ENCODE measurements at places on chromosomes 4 and X.

DNA sequence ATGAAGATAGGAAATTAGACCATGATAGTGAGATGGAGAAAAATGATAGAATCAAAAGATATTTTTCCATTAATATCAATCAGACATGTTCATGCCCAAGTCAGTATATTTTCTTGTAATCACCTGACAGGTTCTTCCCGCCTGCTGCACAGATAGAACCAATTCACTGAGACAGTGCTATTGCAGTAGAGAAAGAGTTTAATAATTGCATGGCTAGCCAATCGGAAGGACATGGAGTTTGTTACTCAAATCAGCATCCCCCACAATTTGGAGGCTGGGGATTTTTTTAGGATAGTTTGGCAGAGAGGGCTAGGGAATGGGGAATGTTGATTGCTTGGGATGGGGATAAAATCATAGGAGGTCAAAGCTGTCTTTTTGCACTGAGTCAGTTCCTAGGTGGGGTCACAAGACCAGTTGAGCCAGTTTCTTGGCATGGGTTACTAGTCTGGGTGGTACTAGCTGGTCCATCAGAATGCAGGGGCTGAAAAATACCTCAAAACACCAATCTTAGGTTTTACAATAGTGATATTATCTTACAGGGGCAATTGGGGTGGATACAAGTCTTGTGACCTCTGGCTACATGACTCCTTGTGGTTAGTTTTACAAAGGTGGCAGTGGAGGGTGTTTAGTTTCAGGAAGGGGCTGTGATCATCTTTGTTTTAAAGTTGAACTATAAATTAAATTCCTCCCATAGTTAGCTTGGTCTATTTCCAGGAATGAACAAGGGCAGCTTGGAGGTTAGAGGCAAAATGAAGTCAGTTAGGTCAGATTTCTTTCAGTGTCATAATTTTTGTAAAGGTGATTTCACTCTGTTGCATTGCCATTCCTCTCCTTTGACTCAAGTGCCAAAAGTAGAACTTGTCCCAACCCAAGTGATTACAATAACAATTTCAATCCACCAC is 100.3 kb upstream of the PDE5A start:
- H3K27me3 ChIP-seq, result no peaks in the 10 kb centered on the region
- H3K4me3 ChIP-seq, result no peak overlapping the region
- no peaks in the 10 kb centered on the region for H3K4me1 ChIP-seq
- H3K36me3 ChIP-seq, result no peaks in the 10 kb centered on the region

- H3K4me1 ChIP-seq, result no peaks in the 10 kb centered on the region
- no peak overlapping the region for H3K27ac ChIP-seq
- no peaks in the 10 kb centered on the region for H3K36me3 ChIP-seq
- DNase-seq, result no peak
- no peak overlapping the region for H3K4me3 ChIP-seq
These were observed 1004.7 kb upstream of the LCORL start for GRCh38 chr4:19026281-19026680.

GRCh38 chr4:1290165-1290977 is 680 bp downstream of the MAEA start:
- H3K4me1 ChIP-seq, result peaks cover 37% of the 10 kb centered on the region
- H3K27ac ChIP-seq, result peak overlapping the region; percentile 87

- H3K4me3 ChIP-seq, result no peak overlapping the region
- H3K27me3 ChIP-seq, result no peaks in the 10 kb centered on the region
- H3K36me3 ChIP-seq, result peaks cover 69% of the 10 kb centered on the region
- H3K4me1 ChIP-seq, result peaks cover 7% of the 10 kb centered on the region
These were observed 45.8 kb downstream of the BCORL1 start for GRCh38 chrX:130028196-130028595.

DNA sequence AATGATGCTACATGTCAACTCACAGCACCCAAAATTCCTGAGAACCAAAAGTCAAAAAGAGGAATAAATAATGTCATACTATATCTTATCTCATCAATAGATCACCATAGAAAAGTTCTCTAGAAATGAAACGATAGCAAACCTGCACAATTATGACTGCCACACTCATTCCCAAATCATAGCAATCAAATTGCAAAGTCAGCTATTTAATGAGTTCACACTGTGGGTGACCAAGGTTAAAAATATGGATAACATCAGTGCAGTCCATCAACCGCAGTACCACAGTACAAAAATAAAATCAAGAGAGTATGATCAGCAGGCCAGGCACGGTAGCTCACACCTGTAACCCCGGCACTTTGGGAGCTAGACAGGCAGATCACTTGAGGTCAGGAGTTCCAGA is 62.3 kb downstream of the ATRX start:
- H3K27ac ChIP-seq, result no peak overlapping the region
- no peaks in the 10 kb centered on the region for H3K4me1 ChIP-seq
- DNase-seq, result no peak
- no peak overlapping the region for H3K4me3 ChIP-seq

DNA sequence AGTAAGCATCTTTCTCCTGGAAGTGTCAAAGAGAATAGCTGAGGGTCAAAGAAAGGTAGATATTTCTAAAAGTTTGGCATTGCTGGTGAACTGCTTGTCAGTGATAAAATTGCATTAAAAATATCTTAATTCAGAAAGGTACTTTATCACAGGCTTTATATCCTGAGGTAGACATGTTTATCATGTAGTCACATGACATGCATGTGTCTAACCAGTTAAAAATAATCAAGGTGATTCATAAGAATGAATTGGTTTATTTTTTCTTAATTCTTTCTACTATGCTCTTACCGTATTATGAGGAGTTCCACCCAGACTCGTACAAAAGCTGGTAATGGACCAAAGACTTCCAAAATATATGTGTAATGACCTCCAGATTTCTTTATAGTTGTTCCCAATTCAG is 6.1 kb downstream of the SLC7A11 start:
- H3K4me3 ChIP-seq, result no peak overlapping the region
- H3K27me3 ChIP-seq, result no peaks in the 10 kb centered on the region
- H3K27ac ChIP-seq, result no peak overlapping the region
- no peak for DNase-seq

GRCh38 chrX:68646421-68646820 is 1.0 kb upstream of the STARD8 start:
- no peaks in the 10 kb centered on the region for H3K27me3 ChIP-seq
- no peaks in the 10 kb centered on the region for H3K4me1 ChIP-seq
- no peaks in the 10 kb centered on the region for H3K36me3 ChIP-seq
- no peak for DNase-seq

- no peak for DNase-seq
- H3K27me3 ChIP-seq, result no peaks in the 10 kb centered on the region
- H3K4me1 ChIP-seq, result peaks cover 22% of the 10 kb centered on the region
- H3K36me3 ChIP-seq, result no peaks in the 10 kb centered on the region
These were observed 4.9 kb downstream of the TASL start for GRCh38 chrX:30572678-30573077.

GRCh38 chr4:20938204-20938603 is 237.9 kb downstream of the PACRGL start:
- no peaks in the 10 kb centered on the region for H3K4me1 ChIP-seq
- no peak for DNase-seq
- H3K4me3 ChIP-seq, result no peak overlapping the region
- no peaks in the 10 kb centered on the region for H3K27me3 ChIP-seq

DNA sequence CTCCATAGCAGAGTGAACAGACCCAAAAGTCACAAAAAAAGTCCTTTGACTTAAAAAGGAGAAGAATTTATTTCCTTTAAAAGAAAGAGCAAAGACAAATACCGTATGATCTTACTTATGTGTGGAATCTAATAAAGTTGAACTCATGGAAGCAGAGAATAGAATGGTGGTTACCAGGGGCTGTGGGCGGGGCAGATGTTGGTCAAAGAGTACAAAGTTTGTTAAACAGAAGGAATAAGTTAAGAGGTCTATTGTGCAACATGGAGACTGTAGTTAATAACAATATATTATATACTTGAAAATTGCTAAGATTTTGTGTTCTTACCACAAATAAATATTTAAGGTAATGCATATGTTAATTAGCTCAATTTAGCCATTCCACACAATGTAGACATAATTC is 173.3 kb upstream of the S100G start:
- no peak for DNase-seq
- no peaks in the 10 kb centered on the region for H3K36me3 ChIP-seq
- no peaks in the 10 kb centered on the region for H3K27me3 ChIP-seq
- no peak overlapping the region for H3K4me3 ChIP-seq

DNA sequence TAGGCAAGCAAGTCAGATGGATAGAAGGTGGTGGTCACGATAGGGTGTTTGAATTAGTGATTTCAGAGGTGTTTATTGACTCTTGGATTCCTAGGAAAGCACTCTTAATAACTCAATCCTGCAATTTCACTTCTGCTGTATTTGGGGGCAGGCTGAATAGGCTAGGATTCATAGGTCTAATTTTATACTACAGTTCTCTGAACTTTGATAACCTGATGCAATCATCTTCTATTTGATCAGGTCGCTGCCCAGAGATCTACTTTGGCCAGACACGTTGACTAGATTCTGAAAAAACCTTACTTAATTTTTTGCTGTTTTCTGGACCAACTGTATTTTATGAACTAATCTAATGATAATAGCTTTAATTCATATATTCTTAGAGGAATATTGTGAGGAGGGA is 26.4 kb downstream of the XK start:
- H3K36me3 ChIP-seq, result no peaks in the 10 kb centered on the region
- no peak overlapping the region for H3K4me3 ChIP-seq
- no peak overlapping the region for H3K27ac ChIP-seq
- no peaks in the 10 kb centered on the region for H3K27me3 ChIP-seq

GRCh38 chr4:665381-665750 is 8.7 kb downstream of the ATP5ME start:
- no peaks in the 10 kb centered on the region for H3K27me3 ChIP-seq
- DNase-seq, result no peak
- no peak overlapping the region for H3K4me3 ChIP-seq
- H3K4me1 ChIP-seq, result peaks cover 36% of the 10 kb centered on the region
- H3K27ac ChIP-seq, result 0 out of 2 replicates have a peak overlapping the region, but pooled peaks have one; percentile 22

DNA sequence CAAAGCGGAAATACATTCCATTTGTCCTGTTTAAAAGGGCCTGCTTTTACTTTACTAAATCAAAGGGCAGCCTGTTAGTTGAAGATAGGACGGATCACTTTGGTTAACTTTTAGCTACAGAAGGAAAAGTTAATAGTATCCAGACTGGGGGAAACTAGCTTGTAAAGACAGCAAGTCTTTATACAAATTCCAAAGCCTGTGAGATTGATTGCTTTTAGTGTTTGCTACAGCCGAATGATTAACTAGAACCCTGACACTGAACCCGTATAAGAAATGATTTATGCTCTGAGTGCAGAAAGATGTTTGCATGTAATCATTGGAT is 93.4 kb downstream of the FRAS1 start:
- no peaks in the 10 kb centered on the region for H3K36me3 ChIP-seq
- H3K27ac ChIP-seq, result no peak overlapping the region
- no peaks in the 10 kb centered on the region for H3K4me1 ChIP-seq
- DNase-seq, result no peak
- H3K27me3 ChIP-seq, result no peaks in the 10 kb centered on the region
- H3K4me3 ChIP-seq, result no peak overlapping the region

DNA sequence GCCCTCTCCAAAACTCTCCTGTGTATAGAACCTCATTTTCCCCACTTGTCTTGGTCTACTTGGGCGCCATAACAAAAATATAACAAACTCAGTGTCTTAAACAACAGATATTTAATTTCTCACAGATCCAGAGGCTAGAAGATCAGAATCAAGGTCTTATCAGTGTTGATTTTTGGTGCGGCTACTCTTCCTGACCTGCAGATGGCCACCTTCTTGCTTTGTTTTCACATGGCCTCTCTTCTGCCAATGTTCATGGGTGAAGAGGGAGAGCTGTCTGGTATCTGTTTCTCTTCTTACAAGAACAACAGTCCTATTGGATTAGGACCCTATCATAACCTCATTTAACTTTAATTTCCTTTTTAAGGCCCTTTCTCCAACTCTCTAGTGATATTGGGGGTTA is 177.3 kb downstream of the PABPC4L start:
- H3K27me3 ChIP-seq, result no peaks in the 10 kb centered on the region
- H3K4me3 ChIP-seq, result no peak overlapping the region
- H3K4me1 ChIP-seq, result no peaks in the 10 kb centered on the region
- no peak overlapping the region for H3K27ac ChIP-seq
- H3K36me3 ChIP-seq, result no peaks in the 10 kb centered on the region
- DNase-seq, result no peak

- no peak overlapping the region for H3K27ac ChIP-seq
- peaks cover 4% of the 10 kb centered on the region for H3K27me3 ChIP-seq
- no peaks in the 10 kb centered on the region for H3K4me1 ChIP-seq
- no peak for DNase-seq
- H3K4me3 ChIP-seq, result no peak overlapping the region
- H3K36me3 ChIP-seq, result no peaks in the 10 kb centered on the region
These were observed 819 bp downstream of the PDLIM3 start for GRCh38 chr4:185534511-185534865.

- H3K4me1 ChIP-seq, result peaks cover 27% of the 10 kb centered on the region
- peak overlapping the region; percentile 24 for H3K27ac ChIP-seq
- no peak overlapping the region for H3K4me3 ChIP-seq
- H3K36me3 ChIP-seq, result no peaks in the 10 kb centered on the region
- H3K27me3 ChIP-seq, result no peaks in the 10 kb centered on the region
- no peak for DNase-seq
These were observed 18.9 kb upstream of the PCDH10 start for GRCh38 chr4:133130171-133130570.

DNA sequence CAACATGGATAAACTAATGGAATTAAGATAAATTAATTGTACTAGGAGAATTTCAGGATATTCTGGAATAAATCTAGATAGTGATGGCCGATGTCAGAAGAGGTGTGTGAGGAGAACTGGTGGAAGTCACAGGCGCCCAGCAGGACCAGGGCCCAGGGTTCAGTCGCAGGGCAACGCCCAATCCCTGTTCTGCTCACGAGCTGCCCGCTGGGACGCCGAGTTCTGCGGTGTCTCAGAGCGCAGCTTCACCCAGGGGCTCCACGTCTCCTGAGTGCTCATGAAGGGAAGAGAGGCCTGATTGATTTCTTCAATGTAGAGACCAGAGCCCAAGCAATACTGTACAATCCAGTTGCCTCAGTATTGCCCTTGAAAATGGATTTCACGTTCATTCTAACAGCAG is 1.5 kb upstream of the HSPA4L start:
- H3K4me3 ChIP-seq, result no peak overlapping the region
- no peaks in the 10 kb centered on the region for H3K36me3 ChIP-seq
- peaks cover 10% of the 10 kb centered on the region for H3K27me3 ChIP-seq
- DNase-seq, result no peak
- no peaks in the 10 kb centered on the region for H3K4me1 ChIP-seq
- H3K27ac ChIP-seq, result no peak overlapping the region

DNA sequence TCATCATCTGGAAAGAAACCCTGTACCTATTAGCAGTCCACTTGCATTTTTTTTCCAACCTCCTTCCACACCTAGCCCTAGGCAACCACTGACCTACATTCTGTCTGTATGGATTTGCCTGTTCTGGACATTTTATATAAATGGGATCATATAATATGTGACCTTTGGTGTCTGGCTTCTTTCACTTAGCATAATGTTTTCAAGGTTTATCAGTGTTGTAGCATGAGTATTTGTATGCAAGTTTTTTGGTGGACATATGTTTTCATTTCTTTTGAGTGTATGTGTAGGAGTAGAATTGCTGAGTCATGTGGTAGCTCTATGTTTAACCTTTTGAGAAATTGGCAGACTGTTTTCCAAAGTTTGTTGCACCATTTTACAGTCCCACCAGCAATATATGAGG is 198.6 kb downstream of the CEP135 start:
- H3K4me3 ChIP-seq, result no peak overlapping the region
- DNase-seq, result no peak
- H3K27me3 ChIP-seq, result no peaks in the 10 kb centered on the region
- no peaks in the 10 kb centered on the region for H3K4me1 ChIP-seq
- H3K36me3 ChIP-seq, result no peaks in the 10 kb centered on the region
- H3K27ac ChIP-seq, result no peak overlapping the region
